ENCODE measurements at places on chromosomes 7 and 10.

DNA sequence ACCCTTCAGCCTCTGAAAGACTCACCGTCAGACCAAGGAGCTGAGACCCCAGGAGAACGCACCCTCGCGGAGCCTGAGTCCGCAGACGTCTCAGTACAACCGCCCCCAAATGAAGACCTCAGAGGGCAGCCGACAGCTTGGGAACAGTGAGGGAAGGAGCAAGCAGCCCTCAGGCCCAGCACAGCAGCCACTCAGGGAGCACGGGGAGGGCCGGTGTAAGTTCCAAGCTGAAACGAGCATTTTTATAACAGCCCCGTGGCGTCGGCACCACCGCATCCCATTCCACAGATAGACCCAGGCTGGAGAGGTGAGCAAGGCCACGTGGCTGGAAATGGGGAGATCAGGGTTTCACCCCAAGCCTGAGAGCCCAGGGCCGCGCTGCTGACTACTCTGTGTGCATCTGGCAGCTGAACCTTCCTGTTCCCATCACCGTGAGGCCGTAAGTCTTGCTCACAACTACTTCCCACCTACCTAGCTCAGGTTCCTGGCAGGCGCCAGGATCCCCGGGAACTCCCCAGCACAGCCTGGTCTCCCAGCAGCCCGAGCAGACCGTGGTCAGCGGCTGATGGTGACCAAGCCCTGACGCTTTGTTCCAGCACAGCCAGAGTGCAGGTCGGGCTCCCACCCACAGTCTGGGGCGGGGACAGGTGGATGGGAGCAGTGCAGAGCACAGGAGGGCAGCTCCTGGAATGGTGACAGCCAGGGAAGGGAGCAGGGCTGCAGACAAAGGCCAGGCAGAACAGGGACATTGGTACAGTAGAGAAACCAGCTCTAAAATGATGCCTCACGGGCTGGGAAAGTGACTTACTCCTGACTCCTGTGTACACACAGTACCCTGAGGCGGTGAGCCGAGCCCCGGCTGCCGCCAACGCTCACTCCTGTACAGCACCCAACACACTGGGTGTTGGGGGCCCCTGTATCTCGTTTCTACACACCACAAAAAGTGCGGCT, 6.1 kb upstream of the NOM1 start:
- DNase-seq, result no peak

GRCh38 chr10:69650589-69651261, 20.7 kb downstream of the FAM241B start:
- no peak for DNase-seq

GRCh38 chr7:155732286-155732685, 80.0 kb downstream of the SHH start:
- DNase-seq, result no peak

GRCh38 chr7:19080093-19080492, 37.3 kb downstream of the TWIST1 start:
- DNase-seq, result no peak

- no peak for DNase-seq
Measured at GRCh38 chr10:99595770-99596465, 24.3 kb downstream of the SLC25A28 start.

DNA sequence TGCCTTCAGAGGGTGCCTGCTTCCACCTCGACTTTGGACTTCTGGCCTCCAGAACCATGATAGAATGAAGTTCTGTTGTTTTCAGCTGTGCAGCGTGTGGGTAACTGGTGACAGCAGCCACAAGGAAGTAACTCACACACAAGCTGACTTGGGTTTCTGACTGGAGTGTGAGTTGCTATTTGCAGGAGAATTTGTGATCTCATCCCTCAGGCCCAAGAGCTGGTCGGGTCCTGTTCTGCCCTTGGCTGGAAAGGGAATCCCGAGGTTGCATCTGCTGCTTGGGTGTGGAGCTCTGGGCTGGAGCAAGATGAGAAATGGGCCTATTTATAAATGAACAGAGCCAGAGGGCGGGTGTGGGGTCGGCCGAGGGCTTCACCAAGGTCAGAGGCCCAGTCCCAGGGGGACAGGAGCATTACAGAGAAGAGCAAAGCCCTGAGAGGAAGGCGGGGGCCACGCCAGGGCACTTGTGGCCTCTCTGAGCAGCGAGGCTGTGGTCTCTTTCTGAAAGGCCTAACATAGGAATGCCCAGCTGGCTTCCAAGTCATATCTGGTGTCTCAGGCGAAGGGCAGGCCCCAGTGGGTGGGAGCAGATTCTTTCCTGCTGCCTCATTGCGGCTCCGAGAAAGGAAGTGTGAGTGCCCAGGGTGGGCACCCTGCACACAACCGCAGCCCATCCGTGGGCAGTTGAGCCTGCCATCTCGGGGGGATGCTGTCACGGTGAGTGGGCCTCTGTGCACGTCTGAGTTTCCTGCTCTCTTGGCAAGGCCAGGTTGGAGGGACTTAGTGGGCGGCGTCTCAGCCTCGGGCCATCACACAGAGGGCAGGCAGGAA, 26.5 kb upstream of the C10orf71 start:
- DNase-seq, result no peak

GRCh38 chr7:93921607-93922566, at the start of gene GNG11:
Gene GNG11 (plus strand): TSS chr7:93921735. CDS start chr7:93922138, 403 bp downstream.
- peak; percentile 82 for DNase-seq

DNA sequence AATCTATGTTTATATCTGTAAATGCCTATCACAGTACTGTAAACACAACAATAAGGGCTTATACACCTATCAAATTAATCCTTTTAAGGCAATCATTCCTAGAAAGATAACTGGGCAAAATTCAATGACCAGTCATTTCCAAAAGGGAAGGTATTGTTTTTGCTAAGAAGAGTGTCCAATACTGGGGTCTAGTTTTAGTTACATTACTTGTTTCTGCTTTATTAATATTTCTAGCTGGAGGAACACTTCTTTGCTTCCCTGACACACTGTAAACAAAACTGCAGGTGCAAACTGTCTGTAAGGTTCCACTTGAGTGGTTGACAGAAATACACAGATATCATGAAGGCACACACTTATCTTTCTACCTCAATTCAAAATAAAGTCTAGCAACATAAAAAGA, 84.2 kb upstream of the FAM133B start:
- no peak for DNase-seq

DNA sequence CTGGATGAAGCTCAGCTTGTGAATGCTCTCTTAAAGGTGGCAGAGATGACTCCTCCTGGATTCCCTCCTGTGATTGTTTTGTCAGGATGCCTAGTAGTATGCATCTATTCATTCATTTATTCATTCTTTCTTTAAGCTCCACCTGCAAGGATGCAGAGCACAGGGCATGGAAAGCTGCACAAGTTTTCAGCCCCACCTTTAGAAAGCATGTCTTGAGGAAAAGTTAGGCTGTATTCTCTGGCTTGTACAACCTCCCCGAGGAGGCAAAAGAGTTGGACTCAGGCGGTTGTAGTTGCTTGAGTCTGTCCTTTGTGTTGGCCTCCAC, 22.4 kb downstream of the ARID5B start:
- no peak for DNase-seq

GRCh38 chr10:4033341-4033896, 248.4 kb upstream of the KLF6 start:
- no peak for DNase-seq

DNA sequence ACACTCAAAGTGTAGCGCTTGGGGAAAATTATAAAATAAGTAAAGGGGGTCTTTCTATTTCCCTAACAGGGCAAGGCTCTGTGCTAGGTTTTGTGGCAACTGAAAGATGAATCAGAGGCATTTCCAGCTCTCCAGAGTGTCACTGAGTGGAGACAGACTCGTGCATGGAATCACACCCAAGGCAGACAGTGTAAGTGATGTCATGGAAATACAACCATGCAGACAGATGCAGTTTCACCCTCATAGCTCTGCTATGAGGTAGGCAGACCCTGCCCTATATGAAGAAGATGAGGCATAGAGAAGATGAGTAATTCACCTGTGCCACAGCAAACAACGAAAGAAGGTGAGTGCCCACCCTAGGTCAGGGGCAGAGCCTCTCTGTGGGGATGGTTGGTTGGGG, 57.2 kb upstream of the PITRM1 start:
- no peak for DNase-seq

DNA sequence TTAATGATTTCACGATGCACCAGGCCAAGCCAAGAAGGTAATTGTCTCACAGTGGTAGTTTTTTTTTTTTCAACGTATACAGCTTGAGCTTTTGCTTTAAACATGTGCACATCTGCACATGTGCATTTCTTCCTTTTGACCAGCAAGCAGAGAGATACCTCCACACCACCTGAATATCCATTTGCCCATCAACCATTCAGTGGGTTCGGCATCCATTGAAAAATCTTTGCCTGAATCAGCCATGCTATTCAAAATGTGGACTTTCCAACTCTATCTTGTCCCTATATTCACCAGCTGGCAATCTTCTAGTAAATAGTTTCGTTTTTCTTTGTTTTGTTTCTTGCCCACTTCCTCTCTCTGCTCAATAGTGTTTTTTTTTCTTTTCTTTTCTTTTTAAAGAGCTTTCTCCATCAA, 7.7 kb upstream of the TRA2A start:
- DNase-seq, result no peak

DNA sequence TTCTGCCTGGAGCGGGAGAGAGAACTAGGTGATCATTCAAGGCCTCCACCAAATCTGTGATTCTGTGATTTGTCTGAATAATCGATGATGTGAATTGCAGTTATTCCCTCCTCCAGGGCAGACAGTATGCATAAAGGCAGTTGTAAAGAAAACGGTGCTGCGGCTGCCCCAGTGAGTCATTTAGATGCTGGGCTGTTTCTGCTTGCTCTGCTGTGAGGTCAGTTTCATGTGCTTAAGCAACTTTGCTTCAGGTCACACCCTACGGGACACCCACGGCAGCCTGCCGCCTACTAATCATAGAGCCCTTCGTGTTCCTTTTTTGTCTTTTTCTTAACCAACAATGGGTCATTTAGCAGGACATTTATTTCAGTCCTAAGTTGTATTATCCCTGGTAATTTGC, 158.1 kb upstream of the PITRM1 start:
- DNase-seq, result peak; percentile 51

DNA sequence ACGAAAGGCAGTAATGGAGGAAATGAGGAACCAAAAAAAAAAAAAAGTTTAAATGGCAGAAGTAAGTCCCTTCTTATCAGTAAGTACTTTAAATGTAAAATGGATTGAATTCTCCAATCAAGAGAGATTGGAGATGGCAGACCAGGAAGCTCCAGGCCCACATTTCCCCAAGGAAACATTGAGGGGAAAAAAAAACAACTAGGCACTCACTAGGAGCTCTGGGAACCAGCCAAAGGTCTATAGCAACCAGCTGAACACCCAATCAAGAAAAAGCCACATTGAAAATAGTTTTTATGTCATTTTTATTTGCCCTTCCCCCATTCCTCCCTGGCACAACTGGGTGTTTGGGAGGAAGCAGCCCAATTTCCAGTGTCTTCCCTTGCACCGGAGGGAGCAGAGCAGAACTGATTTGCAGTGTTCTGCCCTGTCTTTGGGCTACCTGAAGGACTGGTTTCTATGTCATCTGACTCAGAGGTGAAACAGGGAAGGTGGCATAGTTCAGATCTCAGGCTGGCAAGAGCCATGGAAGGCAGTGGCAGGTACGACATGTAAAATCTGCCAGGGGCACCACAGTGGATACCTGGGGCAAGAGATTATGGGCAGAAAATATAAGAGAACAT, 121.9 kb downstream of the SMURF1 start:
- no peak for DNase-seq

GRCh38 chr10:72257051-72257892, 16.5 kb upstream of the DDIT4 start:
- no peak for DNase-seq

GRCh38 chr7:3294432-3295100, 6.5 kb upstream of the SDK1 start:
- DNase-seq, result no peak

DNA sequence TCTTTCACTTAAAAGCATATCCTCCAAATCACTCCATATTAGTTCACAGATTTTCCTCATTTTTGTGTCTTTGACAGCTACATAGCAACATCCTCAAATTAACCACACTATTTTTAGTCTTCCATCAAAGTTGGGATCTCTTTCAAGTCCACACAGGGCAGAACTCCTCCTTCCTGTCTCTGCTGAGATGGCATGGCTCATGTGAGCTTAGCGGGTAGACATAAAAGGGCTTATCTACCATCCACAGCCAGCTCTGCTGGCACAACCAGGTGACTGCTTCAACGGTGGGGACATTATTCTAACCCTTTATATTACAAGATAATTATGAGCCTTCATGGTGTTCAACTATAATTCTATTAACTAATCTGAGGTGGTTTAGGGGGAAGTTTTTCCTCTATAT, 35.5 kb downstream of the ICA1 start:
- DNase-seq, result no peak

GRCh38 chr10:104020020-104020419, 53.1 kb downstream of the SLK start:
- no peak for DNase-seq

DNA sequence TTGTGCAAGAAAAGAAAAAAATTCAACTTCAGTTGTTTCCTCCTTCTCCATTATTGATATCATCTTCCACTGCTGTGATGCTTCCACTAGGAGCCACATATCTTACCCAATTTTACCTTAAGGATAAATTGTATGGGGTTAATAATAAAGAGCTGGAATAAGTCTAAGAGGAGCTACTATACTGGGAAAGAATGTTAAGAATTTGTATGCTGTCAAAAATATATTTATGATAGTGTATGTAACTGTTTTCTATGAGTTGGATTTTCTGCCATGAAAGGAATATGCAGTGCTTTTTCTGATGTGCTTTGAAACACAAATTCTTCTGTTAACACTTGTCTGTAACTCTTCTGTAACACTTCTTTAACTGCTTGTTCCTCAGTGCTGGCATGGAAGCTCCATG, 219.1 kb downstream of the VTI1A start:
- no peak for DNase-seq

GRCh38 chr7:2945171-2945570, 98.5 kb downstream of the CARD11 start:
- DNase-seq, result no peak

GRCh38 chr7:131194070-131194865, 133.4 kb upstream of the MKLN1 start:
- no peak for DNase-seq

DNA sequence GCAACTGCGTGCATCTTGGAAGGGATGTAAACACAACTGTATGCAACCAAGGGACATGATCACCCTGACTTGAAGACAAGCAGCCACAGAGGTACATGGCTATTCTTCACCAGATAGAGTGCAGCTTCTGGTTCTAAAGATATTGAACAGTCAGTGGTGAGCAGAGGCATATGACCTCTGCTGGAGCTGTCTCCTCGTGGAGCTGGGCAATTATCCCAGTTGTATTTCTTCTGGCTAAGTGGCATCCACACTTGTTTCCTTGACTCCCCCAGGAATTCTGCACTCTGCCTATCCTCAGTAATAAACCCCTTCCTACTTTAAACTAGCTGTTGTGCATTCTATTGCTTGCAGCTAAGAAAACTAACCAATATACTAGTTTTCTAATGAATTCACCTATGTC, 216.8 kb downstream of the THSD7A start:
- no peak for DNase-seq

DNA sequence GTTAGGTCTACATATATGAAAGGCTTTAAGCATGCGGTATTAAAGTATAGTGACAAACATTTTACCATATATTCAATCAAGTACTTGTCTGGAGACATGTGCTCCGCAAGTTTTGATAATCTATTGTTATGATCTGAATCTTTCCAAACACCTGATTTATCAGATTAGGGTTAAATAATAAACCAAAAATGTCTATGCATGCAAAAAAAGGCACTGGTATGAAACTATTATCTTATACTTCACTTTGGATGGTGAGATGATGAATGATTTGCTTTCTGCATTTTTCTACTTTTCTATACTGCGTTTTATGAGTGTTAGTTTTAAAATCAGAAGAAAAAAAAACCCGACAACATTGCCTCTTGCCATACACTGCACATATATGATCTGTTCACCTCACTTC, 37.8 kb upstream of the FAM133B start:
- no peak for DNase-seq

GRCh38 chr7:8591289-8591688, 157.9 kb downstream of the NXPH1 start:
- DNase-seq, result no peak

Measured in ACHN (cell line).